ENCODE measurements at places on chromosomes 4 and X.

- DNase-seq: no peak
Observed at GRCh38 chr4:44668526-44668925, 9.7 kb upstream of the GUF1 start.

GRCh38 chr4:22122062-22122461 lies 173.5 kb upstream of the KCNIP4 start:
- no peak for DNase-seq

- peak; percentile 53 for DNase-seq
Observed at GRCh38 chr4:105894660-105895582, at the start of gene NPNT. Gene NPNT, plus strand, starts transcription at chr4:105895471. Its CDS starts 182 bp downstream, at chr4:105895653.

GRCh38 chr4:38563707-38564495 lies 100.1 kb upstream of the KLF3 start:
- DNase-seq: no peak

DNA sequence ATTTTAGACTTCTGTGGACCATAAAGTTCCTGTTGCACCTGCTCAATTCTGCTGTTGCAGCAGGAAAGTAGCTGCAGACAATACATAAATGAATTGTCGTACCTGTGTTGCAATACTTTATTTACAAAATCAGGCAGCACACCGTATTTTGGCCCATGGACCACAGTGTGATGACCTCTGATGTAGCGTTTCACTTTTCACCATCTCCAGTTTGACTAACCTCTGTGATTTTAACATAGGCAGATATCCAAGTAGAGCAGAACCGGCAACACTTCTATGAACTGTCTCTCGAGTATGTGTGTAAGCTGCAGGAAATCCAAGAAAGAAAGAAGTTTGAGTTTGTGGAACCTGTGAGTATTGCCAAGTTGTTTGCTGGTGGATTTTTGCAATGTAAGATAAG lies 132.7 kb downstream of the ARHGAP10 start:
- no peak for DNase-seq

DNA sequence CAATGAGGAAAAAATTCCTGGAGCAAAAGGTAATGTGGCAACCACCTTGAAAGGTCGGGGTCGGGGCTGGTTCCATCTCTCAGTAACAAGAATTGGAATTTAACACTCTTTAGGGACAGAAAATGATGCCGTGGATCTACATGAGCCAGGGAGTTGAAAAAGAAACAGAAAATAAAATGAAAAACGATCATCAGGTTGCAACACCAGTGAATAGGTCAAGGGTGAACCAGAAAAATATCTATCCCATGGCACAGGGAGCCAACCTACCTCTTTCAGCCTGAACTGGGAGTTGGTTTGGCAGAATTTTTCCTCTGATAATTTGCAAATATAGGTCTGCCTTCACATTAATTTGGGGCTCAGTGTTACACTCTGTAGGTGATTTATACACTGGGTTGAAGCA lies 93.7 kb downstream of the C4orf33 start:
- DNase-seq: no peak

- no peak for DNase-seq
Observed at GRCh38 chrX:123814343-123814742, 45.5 kb upstream of the XIAP start.

- no peak for DNase-seq
Observed at GRCh38 chrX:112473654-112474053, 206.1 kb downstream of the LHFPL1 start.

Measured in progenitor cell of endocrine pancreas (in vitro differentiated cells).